CD8-positive, alpha-beta memory T cell (primary cell): ENCODE measurements at places on chromosomes 7 and 10.
A peak's percentile ranks its signal among the peaks of the same experiment; 100 is the strongest.

- H3K27me3 ChIP-seq = no peaks in the 10 kb centered on the region
- H3K4me1 ChIP-seq = peaks cover 15% of the 10 kb centered on the region
- peak overlapping the region; percentile 74 for H3K4me3 ChIP-seq
- H3K36me3 ChIP-seq = no peaks in the 10 kb centered on the region
- peak overlapping the region; percentile 84 for H3K27ac ChIP-seq
- DNase-seq = no peak
Observed at GRCh38 chr7:16420329-16420648, 1.0 kb downstream of the CRPPA start.

DNA sequence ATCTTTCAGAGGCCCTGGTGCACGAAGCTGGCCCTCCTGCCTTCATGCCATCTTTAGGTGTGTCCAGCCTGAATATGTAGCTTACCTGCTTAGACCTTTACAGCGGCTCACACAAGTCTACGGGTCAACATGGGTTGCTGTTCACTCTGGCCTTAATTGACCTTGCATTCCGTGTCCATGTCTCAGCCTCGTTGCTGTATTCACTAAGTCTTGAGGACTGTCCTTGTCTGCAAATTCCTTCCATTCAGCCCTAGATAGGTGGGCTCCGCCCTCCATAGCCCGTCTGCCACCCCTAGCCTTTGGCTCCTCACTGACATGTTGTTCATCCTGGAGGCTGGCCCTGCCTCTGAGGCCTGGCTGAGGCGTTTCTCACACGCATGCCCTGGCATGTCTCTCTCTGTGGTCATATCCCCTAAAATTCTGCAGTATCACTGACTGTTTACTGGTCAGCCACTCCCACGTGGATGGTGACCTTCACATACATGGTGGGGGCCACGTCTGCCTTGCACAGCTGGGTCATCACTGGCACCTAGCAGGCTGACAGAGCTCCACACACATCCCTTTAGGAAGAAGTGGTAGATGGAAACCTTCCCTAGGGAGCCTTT, 394.1 kb upstream of the MKI67 start:
- no peak overlapping the region for H3K4me3 ChIP-seq
- H3K4me1 ChIP-seq = no peaks in the 10 kb centered on the region
- no peaks in the 10 kb centered on the region for H3K36me3 ChIP-seq

DNA sequence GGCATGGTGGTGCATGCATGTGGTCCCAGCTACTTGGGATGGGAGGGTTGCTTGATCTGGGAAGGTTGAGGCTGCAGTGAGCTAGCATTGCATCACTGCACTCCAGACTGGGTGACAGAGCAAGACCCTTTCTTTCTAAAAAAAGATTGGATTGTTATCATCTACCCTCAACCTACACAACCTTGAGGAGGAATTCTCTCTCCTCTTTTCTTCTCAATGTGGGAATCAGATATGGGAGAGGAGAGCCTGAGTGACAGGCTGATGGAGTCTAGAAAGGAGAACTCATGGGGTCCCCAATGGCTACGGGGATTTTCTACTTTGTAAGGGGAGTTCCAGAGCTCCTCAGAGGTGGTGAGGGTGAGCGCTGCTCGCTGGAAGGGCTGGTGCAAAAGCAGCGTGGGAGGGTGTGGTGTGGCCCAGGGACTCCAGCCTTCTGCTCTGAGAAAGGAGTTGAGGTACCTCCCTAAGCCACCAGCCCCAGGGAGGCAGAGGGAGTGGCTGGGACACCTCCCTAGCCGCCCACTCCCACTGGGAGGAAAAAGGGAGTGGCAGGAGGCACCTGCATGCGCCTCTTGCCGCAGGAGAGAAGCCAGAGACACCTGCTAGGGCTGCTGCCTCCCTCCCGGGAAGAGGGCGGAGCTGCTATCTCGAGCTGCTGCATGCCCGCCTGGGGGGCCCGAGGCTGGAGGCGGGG, 48.4 kb downstream of the GATA3 start:
- H3K4me1 ChIP-seq = no peaks in the 10 kb centered on the region
- DNase-seq = no peak
- no peak overlapping the region for H3K27ac ChIP-seq
- H3K4me3 ChIP-seq = no peak overlapping the region
- no peaks in the 10 kb centered on the region for H3K36me3 ChIP-seq
- H3K27me3 ChIP-seq = no peaks in the 10 kb centered on the region

DNA sequence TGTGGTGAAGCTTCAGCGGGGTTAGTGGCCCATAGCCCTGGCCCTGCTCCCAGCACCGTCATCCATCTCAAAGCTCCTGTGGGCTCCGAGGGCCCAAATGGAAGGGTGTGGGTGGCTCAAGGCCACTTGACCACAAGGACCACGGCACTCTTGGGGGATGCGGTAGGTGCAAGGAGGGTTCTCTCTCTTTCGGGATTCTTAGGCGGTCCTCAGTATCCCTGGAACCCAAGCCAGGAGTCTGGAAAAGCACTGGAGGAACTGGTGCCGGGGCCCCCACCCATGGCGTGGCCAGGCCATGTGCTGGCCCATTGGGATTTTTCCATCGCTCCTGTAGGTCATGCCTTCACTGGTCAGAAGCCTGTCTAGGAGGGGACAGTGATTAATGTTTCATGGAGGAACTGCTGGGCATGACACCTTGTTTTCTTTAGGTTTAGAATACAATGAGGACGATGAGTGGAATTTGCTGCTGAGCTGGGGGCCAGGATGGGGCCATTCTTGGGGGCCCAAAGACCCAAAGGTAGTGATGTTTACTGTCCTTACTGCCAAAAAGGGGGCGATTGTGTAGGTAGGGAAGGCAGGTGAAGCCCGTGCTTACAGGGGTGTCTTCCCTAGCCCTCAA, 16.7 kb downstream of the AQP1 start:
- no peak overlapping the region for H3K27ac ChIP-seq
- DNase-seq = no peak
- H3K36me3 ChIP-seq = no peaks in the 10 kb centered on the region
- H3K4me3 ChIP-seq = no peak overlapping the region
- H3K27me3 ChIP-seq = no peaks in the 10 kb centered on the region

- H3K27me3 ChIP-seq = no peaks in the 10 kb centered on the region
- no peak overlapping the region for H3K4me3 ChIP-seq
- H3K4me1 ChIP-seq = no peaks in the 10 kb centered on the region
- H3K36me3 ChIP-seq = no peaks in the 10 kb centered on the region
Observed at GRCh38 chr10:34514290-34514689, 300.8 kb downstream of the PARD3 start.
